ENCODE measurements at places on chromosomes 7 and 10.

DNA sequence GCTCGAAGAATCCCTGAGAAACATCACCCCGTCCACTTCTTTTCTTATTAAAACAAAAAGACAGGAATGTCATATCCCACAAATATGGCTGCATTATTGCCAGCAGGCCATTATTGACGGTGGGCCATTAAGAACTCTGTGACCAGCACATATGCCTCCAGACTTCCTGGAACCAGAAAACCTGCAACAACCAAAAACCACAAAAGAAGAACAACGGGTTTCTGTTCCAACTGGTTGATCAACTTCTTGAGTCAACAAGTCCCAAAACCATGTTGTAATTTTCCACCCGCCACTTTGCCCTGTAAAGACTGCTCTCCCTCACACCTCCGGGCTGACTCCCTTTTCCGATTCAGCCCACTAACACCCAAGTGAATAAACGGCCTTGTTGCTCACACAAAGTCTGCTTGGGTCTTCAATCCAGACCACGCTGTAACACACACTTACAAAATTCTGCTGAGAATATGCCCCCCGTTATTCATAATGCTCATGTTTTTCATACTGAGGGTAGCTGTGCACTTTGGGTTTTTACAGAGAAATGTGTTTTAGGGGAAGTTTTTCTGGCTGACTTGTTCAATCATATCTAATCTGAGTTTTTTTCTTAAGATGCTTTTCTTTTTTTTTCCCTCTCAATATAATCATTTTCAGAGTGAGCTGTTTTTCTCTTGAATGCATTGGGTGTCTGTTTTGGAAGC, 20.7 kb downstream of the ZNF107 start:
- no peak for DNase-seq

GRCh38 chr10:42954766-42955492, 121.9 kb upstream of the RET start:
- DNase-seq: no peak

DNA sequence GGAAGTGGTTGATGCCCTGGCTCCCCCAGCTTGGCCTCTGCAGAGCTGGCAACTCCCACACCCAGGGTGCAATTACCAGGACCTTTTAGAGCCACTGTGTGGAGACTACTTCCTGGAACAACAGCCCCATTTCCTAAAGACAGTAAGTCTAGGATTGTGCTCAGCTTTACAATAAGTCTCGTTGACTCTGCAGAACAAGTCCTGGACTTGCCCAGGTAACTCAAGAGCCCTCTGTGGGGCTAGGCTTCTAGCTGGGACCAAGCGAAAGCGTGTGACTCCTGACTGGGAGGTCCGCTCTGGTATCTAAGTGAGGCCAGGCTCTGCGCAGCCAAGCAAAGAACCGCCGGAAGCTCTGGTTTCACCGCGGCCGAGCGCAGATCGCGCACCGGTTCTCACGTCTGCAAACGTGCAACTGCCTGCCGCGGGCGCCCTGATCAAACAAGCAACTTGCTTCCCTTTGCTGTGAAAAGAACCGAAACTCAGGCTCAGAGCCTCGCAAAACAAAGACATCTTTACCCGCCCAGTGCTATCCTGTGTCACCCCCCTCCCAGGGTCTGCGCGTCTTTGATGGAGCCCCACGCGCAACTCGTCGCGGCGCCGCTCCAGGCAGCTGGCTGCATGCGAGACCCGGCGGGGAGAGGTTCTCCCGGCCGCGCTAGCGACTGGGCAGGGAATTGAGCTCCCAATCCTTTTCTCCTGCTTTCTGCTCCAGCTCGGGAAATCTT, 4.4 kb upstream of the PDLIM1 start:
- peak; percentile 7 for DNase-seq

DNA sequence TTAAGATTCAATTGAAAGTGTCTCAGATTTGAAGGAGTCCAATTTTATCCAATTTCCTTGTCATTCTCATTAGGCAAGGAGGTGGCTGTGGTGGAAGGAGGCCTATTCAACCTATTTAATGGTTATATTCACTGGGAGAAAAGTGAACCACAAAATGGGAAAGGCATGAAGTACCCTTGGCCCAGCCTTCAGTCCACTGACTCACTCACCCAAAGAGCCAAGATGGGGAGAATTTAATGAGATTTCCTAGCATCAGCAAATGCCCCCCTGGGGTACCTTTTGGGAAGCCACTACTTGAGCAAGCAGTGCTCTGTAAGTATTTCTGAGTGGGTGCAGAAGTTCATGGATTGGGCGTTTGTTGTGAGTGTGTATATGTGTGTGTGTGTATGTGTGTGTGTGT, 144.1 kb downstream of the NRP1 start:
- DNase-seq: no peak

- no peak for DNase-seq
These were observed 67.5 kb downstream of the CHST15 start for GRCh38 chr10:124025660-124026588.

- no peak for DNase-seq
These were observed 72.9 kb upstream of the LOXL4 start for GRCh38 chr10:98340940-98341310.

GRCh38 chr10:6507311-6507710, 72.8 kb downstream of the PRKCQ start:
- peak; percentile 13 for DNase-seq

Data from CD4-positive, alpha-beta T cell treated with Interleukin-6 at 100 ng/mL for 8 hours (primary cell).